Stimulated activated CD8-positive, alpha-beta memory T cell treated with anti-CD3 and anti-CD28 coated beads, Interleukin-15, amount 100 ng/mL, for 24 hours (primary cell): ENCODE measurements at places on chromosomes 12 and 14.

DNA sequence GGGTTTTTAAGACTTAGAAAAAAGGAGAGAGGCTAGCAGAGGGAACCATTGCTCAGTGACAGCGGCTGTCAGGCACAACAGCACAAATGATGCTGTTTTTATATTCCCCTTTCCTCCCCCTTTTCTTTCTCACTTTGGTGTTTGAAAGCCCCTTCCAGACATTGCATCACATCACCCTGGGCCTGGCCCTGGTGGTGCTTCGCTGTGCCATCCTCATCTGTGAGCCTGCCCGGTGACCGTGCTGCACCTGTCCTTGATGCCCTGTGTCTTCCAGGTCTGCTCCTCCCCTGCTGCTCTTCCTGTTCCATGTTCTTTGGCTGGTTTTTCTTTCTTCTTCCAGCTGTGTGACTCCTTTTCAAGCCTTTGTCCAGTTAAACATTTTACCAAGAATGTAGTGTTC, 24.8 kb downstream of the KLC1 start:
- DNase-seq: no peak

DNA sequence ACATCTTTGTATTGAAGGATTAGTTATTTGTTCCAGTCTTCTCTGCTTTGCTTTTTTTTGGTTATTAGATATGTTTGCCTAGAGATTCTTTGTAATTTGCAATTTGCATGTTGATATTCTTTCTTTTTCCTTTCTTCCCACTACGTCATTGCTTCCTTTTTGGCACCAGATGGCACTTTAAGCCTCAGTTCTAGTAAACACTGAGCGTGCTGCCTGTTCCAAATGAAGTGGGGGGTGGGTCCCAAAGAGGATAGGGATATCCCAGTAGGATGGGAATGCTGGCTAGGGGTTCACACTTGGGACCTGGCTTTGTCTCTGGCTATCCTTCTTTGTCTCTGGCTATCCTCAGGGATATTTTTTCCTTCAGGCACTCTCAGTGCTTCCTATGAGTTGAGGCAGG, 17.0 kb downstream of the EAPP start:
- DNase-seq: no peak

GRCh38 chr12:59944177-59944576, 348.3 kb downstream of the SLC16A7 start:
- no peak for DNase-seq

- DNase-seq: no peak
Observed at GRCh38 chr14:45201905-45202304, 51.1 kb downstream of the MIS18BP1 start.

DNA sequence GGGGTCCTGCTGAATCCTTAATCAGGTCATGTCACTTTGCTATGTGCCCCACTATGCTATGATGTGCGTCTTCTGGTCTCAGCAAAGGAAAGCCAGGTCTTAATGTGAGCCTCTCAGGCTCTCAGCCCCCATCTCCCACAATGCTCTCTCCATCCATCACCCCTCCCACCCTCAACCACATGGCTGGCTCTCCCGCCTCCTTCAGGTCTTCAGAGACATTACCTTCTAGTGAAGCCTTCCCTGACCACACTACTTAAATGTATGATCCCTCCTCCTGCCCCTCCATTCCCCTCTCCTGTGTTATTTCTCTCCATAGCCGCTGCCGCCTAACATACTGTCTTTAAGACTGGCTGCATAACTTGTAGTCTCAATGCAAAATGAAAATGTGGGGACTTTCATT, 50.5 kb downstream of the KRT80 start:
- DNase-seq: no peak

DNA sequence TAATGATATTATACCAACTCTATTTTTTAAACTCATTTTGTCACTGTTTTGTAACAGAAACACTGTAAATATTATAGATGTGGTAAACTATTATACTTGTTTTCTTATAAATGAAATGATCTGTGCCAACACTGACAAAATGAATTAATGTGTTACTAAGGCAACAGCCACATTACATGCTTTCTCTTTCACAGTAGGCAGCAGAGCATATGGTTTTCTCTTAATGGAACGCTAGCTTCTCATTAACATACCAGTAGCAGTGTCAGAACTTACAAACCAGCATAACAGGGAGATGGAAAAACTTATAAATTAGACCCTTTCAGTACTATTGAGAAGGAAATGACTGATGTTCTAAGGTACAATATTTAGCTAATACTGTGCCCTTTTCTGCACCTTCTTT, 398.8 kb downstream of the PRKD1 start:
- no peak for DNase-seq

DNA sequence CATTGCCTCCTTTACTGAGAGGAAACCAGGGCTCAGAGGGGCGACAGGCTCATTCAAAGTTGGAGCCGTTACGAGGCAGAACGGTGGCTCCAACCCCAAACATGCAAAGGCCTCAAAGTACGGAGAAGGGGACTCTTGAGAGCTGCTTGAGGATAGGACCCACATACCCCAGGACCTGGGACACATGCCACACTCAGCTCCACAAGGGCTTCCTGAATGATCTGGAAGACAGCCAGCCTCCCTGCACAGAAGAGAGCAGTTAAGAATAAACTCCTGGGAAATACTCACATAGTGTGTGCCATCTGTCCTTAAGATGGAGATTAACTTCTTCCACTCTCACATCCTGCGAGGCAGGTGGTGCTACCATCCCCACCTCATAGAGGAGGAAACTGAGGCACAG, 26.6 kb upstream of the NXPH4 start:
- no peak for DNase-seq

- no peak for DNase-seq
Observed at GRCh38 chr14:75969891-75970290, 11.9 kb downstream of the TGFB3 start.

GRCh38 chr12:45214071-45214470, 1.8 kb upstream of the ANO6 start:
- DNase-seq: no peak

DNA sequence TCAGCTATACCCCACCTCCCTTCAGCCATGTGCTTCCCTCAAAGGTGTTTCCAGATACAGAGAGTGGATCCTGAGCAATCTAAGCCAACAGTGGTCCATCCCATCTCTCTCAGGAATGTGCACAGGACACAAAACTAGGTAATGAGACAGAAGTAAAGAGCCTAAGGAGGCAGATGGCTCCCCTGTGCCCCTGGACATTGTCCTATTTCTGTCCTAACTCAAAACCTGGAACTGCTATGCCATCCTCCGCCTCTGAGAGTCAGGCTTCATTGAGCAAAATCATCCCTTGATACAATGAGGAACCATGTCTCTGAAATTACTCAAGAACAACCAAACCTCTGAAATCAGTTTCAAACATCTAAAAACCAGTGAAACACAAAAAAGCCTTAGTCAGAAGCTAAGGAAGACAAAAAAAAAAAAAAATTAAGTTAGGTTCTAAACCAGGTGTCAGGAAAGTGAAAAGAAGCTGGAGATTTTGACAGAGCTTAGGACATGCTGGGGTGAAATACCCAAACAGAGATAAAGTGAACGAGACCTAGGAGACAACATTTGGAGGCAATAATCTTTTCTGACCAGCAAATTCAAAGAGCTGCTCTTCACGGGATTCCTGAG, 200.3 kb upstream of the PLEKHG7 start:
- no peak for DNase-seq

- no peak for DNase-seq
Observed at GRCh38 chr12:83057436-83057835, 370.7 kb downstream of the TMTC2 start.

GRCh38 chr12:99131751-99132199, 486.7 kb downstream of the APAF1 start:
- no peak for DNase-seq

- no peak for DNase-seq
Observed at GRCh38 chr14:54219261-54220070, 177.3 kb upstream of the CDKN3 start.

DNA sequence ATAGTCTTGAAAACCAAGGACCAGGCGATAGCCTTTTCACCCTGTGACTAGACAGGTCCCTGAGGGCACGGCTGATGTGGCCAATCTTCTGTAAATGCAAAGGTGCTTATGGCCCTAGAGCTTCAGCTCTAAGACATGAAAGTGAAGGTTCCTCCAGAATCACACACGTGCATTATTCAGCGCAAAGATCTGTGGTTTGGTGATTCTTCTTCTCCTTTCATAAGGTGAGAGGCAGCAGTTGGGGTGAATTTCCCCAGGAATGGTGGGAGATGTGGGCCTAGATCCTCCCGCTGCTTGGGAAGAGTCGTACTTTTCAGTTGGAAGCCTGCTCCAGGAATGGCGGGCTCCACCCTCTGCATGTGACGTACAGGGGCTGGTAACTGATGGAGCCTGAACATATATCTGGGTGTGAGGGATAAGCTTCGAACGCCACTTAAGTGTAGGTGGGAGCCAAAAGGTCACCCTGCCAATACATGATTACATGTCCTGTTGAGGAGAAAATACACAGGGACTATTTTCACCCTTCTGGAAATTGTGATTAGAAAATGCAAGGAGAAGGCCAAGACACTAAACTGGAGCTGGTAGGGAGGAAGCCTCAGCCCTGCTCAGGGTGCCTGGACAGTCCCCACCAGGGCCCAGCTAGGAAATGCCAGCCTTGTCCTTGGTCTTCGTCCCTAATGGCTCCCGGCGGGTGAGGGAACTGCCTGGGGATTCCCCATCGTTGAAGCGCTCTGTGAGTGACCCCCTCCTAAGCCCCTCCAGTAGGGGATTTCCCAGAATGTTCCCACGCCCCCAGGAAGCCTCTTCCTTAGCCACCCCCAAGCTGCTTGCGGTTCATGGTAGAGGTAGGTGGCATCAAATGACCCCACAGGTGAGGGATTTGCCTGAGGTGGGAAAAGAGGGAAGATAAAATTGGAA, 17.6 kb downstream of the BATF start:
- DNase-seq: no peak

- DNase-seq: peak; percentile 20
Observed at GRCh38 chr14:95774265-95775160, 60.6 kb upstream of the TCL1A start.

DNA sequence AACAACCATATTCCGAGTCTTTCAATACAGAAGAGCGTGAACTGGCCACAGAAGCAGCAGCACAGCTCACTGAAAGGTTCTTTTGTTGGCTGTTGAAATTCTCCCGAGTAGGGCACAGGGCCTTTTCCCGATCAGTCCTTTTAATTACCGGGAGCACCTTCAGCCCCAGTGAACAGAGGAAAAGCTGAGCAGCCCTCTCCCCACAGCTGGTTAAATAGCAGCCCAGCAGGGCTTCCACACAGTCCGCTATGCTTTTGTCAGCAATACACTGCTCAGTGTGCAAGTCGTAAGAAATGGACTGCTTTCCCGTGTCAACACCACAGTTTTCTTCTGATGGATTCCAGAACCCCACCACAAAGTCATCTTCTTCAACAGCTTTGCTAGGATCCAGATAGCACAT, 61.3 kb downstream of the DICER1 start:
- DNase-seq: no peak

DNA sequence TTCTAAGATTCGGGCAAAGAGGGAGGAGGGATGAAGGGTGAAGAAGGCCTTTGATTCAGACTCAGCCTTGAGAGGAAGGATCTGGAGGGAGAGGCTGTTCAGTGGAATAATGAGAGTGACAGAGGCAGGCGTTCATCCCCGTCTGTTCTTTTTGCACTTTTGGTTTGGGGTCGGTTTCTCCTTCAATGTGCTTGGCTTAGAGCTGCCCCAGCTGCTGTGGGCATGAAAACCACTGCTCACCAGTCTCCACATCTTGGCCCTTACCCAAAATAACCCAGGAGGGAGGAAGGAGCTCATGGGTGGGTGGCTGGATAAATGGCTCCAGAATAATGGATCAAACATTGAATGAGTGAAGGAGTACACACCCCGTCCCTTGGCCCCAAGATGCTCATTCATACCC, 261.7 kb upstream of the FKBP4 start:
- DNase-seq: no peak

DNA sequence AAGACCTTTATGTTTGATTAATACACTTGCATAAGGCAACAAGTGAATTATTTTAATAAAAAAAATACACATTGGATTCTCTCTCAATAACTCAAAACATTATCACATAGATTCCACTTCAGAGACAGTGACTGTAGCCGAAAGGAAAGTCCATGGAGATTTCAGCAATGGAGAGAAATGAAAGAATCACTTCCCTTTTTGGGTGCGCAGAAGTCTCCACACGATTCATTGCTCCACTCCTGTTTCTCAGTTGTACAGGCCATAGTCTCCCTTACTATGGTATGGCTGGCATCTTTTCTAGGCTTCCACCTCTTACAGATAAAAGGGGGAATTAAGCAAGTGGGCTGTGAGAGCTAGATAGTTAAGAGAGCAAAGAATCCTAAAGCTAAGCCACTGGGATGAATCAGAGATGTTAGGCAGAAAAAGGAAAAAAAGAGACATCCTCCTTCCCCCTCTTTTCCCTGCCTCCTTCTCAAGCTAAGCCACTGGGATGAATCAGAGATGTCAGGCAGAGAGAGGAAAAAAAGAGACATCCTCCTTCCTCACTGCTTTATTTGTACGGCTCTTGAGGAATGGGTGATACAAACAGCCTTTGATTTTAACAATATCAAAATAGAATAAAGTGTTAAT, 16.3 kb downstream of the ST8SIA1 start:
- no peak for DNase-seq

- DNase-seq: no peak
Observed at GRCh38 chr12:74906224-74906623, 303.4 kb downstream of the KCNC2 start.

DNA sequence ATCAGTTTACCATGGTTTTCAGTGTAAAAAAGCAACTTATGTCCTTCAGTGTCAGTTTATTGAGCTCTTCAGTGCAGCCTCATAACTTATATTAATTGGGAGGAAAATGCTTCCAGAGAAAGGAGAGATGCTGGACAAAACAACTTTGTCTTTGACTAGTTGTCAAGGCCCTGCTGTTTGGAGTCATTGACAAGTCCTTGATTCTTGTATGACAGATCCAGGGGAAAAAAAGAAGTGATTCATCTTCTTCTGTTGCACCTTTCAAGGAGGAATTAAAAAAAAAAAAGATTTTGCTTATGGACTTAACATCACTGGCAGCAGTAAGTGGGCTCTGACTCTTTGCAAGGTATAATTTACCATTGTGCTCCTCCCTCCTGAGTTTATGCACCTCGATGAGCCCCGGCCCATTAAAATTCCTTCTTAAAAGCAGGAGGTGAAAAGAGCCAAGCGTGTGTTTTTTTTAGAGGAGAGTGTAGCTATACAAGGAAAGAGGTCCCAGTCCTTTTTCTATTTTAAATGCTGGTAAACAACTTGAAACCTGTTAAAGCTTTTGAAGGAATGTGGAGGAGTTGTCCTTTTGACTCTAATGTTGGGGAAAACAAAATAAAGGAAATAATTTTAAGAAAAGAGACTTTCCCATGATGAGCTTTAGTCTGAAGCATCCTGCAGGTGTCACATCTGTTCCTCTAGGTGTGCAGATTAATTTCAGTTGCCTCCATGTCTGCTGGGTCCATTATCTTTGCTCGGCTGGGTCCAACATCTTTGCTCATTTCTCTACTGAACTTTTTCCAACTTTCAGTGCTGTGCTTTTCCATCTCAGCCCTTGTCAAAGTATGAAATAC, 431.6 kb downstream of the RAD51B start:
- DNase-seq: no peak

DNA sequence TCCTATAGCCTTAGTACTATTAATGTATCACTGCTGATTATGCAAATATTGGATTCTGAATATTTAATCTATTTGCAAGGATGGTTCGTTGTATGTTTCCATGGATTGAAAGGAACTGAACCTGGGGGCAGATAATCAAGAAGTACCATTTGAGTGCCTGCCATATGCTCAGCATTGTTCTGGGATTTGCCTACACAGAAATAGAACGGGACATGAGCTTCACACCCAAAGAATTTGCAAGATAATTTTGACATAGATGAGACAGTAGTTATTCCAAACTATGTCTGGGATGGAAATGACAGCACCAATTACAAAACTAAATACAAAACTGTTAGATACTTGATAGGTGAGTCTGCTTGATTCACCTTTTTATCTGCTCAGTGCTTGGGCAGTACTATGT, 132.7 kb upstream of the NPAS3 start:
- DNase-seq: no peak
